ENCODE measurements at places on chromosomes 7 and 10. TPM values are rescaled to one million over a fixed set of nuclear protein-coding genes. Genes with fewer than 3 reads are reported as not detected.

AOAH gene
- 1.9 TPM for total RNA-seq

GJC3 gene
- 0.30 TPM for total RNA-seq

VSIR gene
- 140 TPM for total RNA-seq

ASAH2 gene
- 2.0 TPM for total RNA-seq

PLEKHS1 gene
- total RNA-seq = not detected

CLDN3 gene
- not detected for total RNA-seq

ZNF248 gene
- total RNA-seq = 13.2 TPM

PSD gene
- total RNA-seq = 0.49 TPM

KMT2E gene
- total RNA-seq = 35.1 TPM
